Activated T-helper 17 cell treated with anti-CD3 and anti-CD28 coated beads, Interleukin-2, amount 50 U/mL, for 72 hours (primary cell): ENCODE measurements at places on chromosomes 16 and 17. TPM values are rescaled to one million over a fixed set of nuclear protein-coding genes. Genes with fewer than 3 reads are reported as not detected.

- ATAC-seq, result no peak
Observed at GRCh38 chr17:49000943-49001342, 3.8 kb downstream of the IGF2BP1 start.

- no peak for ATAC-seq
Observed at GRCh38 chr17:75737133-75737962, 16.1 kb downstream of the ITGB4 start.

The MT4 gene
- total RNA-seq, result not detected

The C16orf46 gene
- not detected for total RNA-seq

The AOC3 gene
- total RNA-seq, result 3.0 TPM
